ENCODE measurements at places on chromosomes 6 and 20.

- no peak for DNase-seq
Observed at GRCh38 chr6:111658462-111659154, 52.9 kb upstream of the TRAF3IP2 start.

GRCh38 chr20:37475252-37475651, 45.8 kb upstream of the NNAT start:
- no peak for DNase-seq

DNA sequence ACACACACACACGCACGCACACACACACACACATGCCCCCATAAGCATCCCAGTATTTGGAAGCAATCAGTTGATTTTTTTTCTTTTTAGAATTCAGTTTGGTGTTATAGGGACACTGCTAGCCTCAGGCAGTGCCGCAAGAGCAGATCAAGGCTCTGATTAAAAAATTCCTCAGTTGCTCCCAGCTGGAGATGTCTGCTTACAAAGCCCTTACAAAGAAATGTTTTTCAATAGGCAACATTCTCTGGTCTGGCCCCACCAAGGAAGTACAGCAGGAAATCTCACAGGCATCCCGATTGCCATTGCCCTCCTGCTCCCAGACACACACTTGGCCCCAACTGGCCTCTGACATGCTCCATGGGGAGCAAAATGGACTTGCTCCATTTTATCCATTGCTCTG, 22.9 kb upstream of the CD83 start:
- no peak for DNase-seq

GRCh38 chr6:122751326-122751725, 28.2 kb upstream of the FABP7 start:
- no peak for DNase-seq

DNA sequence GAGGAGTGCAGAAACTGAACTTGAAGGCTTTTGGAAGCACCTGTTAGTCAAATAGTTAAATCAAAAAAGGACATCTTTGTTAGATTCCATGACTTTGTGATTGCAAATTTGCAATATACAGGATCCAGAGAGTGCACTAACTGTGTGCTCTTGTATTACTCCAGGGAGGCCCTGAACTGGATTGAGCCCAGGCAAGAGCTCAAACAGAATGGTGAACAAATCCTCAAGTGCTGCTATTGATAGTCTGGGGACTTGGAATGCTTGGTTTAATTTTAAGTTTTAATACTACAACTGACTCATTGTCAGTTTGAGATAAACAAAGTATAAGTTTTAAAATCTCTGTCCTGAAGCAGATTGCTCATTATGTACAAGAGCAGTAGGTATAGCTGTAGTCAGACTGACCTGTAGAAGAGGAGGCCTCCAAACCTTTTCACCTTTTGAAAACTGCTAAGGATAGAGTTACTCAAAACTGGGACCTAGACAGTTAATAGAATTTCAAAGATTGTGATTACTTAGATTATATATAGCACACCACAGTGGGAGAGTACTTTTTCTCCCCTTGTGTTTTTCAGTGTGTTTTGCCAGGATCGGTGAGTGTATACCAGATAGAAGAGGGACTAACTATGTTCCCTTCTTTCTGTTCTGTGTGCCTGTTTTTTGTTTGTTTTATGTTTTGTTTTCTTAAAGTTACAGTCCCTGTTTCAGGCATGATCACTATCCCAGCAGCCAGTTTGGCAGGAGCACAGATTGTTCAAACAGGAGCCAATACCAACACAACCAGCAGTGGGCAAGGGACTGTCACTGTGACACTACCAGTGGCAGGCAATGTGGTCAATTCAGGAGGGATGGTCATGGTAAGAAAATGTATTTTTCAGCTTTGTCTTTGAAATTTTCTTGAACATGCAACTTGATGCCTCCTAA, 18.3 kb downstream of the NFYA start:
- DNase-seq: no peak

GRCh38 chr6:73234733-73235132, 9.4 kb upstream of the KHDC1L start:
- DNase-seq: no peak

DNA sequence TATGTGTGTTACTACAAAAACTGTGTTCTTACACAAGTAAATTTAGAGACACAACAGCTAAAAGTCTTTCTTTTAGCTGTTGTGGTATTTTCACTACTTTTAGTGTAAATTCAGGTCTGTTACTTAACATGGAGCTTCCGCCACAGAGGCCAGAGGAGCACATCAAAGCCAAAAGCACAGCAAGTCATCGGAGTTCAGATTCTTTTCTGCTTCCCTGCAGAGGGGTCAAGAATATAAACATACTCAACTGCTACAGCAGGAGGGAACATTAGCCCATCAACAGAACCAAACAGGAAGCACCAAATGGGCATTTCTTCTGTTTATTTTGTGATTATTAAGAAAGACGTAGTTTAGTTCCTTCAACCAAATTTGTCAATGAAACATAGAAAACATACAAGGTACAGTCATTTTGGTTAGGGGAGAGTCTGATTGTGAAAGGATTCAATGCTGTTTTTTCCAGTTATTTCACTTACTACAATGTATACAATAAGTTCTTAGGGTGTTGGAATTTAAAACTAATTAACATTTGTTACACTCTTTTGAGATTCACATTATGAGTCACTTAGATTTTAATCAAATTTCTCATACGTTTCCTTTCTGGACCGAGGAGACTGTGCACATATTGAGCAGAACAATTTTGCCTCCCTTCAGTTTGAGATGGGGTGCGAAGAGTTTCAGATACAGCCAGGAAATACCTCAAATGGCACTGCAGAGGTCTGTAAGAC, 42.8 kb upstream of the DSE start:
- no peak for DNase-seq

DNA sequence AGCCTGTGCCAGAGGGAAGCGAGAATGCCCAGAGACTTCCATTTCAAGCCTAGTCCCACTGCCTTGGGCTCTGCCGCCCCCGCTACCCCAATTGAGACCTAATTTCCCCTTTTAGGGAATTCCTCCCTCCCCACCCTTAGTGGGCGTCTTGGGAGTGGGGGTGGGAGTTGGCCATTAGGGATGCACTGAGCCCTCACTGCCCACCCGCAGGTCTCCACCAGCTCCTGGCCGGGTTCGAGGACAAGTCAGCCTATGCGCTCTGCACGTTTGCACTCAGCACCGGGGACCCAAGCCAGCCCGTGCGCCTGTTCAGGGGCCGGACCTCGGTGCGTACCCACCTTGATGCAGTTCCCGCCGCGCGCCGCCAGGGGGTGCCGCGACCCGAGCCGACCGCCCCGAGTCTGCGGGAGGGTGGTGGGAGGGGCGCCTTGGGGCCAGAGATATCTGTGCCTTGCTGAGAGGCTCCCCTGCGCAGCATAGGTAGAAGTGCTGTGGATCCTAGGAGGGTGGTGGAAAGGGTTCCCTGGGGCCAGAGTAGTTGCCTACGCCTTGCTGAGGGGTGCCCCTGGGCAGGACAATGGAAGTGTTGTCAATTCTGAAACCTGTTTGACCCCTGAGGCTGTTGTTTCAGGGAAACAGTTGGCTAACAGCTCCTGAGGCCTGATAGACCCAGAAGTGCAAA, 9.2 kb downstream of the ITPA start:
- no peak for DNase-seq

DNA sequence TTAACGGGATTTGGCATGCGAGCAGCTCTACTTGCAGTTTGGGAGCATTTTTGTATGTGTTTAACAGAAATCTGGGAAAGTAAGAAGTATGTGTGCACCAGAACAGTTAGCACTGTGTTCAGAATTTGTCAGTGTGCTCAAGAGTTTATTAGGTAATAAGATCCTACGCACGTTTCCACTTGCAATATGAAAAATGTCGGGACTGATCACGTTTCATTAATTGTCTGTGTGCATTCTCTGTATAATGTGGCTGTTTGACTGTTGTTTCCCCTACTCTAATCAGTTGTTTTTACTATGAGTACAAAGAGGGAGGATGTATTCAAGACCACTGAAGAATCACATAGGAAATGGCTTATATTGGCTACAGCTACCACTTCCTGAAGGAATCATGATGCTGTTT, 349.7 kb upstream of the POU3F2 start:
- no peak for DNase-seq

- no peak for DNase-seq
Observed at GRCh38 chr6:12313992-12314589, 23.9 kb downstream of the EDN1 start.

DNA sequence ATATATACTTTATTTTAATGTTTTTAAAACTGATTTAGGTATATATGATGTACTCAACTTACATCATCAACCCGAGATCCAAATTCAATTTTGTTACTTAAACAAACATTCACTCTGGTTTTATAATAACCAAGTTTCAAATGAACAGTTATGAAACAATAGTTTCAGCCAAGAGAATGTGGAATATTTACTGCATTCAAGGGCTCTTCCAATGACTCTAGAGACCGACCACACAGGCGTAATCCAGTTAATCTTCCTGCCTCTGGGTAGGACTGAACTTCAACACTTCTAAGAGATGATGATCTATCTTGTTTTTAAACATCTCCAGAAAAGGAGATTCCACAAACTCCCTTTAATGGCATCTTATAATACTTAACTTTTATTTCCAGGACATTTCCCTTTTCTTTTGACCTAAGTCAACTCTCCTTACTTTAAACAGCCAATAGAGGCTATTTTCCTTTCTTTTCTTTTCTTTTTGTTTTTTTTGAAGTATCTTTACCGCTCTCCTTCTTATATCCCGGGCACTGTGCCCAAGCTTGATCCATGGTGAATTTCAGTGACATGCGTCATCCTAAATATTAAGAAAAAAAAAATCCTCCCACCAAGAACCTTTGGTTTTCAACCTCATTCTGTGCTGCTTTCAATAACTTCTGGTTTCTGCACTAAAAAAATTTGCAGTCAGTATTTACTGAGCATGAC, 110.1 kb downstream of the KIF13A start:
- no peak for DNase-seq

DNA sequence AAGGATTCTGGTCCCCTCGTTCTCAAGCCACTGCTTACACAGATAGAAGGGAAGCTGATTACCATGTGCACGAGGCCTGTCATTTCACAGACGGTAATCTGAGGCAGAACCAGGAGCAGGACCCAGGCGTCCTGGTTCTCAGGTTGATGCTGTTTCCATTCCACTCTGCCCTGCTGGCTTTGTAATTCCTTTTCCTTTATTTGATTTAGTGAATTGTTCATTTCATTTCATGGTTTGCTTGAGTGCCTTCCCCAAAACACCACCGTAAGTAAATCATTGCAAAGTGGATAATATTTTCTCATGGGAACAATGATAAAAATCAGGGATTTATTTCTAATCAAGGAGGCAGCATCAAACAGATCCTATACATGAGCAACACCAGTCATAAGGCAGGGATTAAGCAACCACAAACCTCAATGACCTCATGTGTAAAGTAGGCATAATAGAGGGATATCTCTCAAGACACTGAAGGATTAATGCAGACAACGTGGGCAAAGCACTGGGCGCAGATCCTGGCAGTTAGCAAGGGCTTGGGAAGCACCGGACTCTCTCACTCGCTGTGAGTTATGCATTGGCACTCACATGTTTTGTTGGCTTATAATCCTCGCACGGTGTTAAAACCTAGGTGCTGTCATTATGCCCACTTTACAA, 229.5 kb upstream of the FOXQ1 start:
- no peak for DNase-seq

GRCh38 chr6:50049829-50050228, at the start of gene DEFB112:
Gene DEFB112 (minus strand): TSS chr6:50049929. CDS start chr6:50049869, 60 bp downstream.
- DNase-seq: no peak

DNA sequence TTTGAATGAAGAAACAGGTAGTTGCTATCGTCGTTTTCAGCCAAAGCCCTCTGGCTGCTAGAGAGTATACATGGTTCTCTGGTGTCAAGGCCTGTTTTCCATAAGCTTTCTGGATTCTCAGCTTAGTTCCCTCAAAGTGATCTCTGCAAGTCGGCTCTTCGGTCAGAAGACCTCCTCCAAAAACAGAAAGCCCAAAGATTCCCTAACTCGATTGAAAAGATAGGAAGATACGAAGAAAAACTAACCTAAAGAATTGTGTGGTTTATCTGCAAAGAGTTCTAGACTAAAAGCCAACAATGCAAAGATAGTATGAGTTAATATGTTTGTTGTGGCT, 545 bp upstream of the ASCC3 start:
- no peak for DNase-seq
